ENCODE measurements at places on chromosomes 16 and 17.

DNA sequence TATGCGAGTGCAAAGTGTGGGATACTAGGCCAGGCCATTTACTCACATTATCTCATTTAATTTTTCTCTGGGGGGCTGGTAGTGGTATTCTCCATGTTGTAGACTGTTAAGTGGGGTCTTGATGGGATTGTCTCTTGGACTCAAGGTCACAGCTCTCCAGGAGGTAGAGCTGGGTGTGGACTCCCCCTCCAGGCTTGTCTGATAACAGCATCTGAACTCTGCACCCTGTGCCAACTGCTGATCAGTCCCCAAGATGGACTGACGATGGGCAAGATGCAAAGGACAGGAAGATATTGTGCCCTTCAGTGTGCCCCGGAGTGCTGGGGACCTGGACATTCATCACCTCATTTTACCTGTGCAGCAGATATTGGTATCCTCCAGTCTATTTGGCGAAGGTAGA lies 147.8 kb downstream of the MSI2 start:
- no peak for DNase-seq

- DNase-seq, result no peak
Observed at GRCh38 chr16:13262270-13263090, 361.1 kb downstream of the SHISA9 start.

GRCh38 chr17:17104494-17104893 lies 62.2 kb downstream of the MPRIP start:
- no peak for DNase-seq

- no peak for DNase-seq
Observed at GRCh38 chr17:32549559-32549958, 62.8 kb downstream of the CDK5R1 start.

DNA sequence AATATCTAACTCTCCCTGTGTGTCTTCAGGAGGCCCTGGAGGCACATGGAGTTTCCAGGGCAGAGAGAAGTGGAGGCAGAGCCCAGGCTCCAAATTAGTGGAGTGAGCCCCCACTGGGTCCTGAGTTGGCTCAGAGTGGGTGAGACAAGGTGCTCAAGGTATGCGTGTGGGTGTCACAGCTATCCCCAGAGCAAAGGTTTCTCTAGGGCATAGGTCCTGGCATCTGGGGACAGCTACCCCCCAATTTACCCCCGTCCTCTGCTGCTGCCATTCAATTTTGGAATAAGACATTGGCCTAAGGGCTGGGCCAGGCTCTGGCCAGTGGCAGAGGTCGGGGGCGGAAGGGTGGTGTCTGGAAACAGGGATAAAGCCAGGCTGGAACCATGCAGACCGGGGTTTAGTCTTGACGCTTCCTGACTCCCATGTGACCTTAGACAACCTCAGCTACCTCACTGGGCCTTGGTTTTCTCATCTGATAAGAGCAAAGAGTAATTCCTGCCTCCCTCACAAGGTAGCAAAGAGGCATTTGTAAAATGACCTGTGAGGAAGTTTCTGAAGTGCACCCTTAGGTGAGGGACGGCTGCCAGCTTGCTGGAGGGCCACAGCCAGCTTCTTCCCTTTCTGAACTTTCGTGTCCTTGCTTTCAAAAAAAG lies 78.2 kb upstream of the TMEM97 start:
- DNase-seq, result no peak

DNA sequence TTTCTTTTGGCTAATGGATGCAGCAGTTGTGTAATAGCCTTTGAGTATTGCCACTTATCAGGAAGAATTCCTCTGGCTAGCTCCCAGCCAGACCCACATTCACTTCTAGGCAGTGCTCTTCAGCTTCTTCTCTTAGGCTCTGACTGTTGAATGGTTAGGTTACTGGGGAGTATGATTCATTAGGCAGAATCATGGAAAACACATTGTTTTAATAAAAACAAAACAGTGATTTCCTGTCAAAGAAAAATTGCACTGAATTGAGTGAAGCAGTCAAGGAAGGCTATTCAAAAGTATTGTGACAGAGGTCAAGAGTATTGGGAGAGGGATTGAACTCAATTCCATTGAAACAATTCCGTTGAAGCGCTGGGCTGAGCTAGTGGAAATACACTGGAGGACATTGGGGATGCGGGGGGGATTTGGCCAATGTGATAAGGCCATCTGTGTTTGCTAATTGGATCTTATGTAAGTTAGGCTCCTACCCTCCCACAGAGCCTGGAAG lies 68.0 kb downstream of the CNTNAP4 start:
- peak; percentile 64 for DNase-seq

DNA sequence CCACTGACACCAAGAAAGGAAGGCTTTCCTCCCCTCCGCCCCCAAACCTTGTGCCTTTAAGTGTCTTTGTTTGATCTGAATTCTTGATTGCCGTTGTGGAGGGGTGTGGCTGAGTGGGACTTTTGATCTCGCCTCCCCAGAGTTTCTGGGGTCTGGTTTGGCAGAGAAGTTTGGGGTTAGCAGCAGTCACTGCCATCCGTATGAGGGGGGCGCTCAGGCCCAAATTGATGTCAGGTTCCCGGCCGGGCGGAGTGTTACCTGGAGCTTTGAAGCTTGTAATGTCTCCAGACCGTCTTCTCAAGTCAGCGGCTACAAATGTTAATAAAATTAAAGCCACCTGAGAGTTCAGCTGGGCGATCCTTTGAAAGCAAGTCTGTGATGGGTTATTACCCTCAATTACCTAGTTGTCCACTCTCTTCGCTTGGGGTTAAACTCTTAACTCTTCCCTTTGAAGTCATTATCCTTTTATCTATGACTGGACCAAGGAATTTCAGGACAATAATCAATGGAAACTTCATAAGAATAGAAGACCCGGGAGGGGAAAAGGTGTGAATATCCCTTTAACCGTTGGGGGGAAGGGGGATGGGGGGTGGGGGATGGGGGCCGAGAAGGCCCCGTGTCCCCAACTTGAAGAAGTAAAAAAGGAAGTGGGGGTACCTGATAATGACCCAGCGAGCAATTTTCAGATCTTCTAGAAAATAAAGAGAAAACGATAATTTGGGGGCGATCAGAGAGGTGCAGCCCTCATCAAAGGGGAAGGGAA lies 31.8 kb upstream of the AXIN2 start:
- DNase-seq, result no peak

GRCh38 chr16:58948244-58948643 lies 214.1 kb upstream of the GOT2 start:
- no peak for DNase-seq

GRCh38 chr17:76265624-76266243 lies 586 bp downstream of the UBALD2 start:
- peak; percentile 76 for DNase-seq

GRCh38 chr17:10556301-10557005 lies 7.0 kb upstream of the MYH2 start:
- DNase-seq, result no peak

Measured in astrocyte of the hippocampus (primary cell).